Panc1 (cell line): ENCODE measurements at places on chromosomes 6 and 20. TPM values are rescaled to one million over a fixed set of nuclear protein-coding genes. Genes with fewer than 3 reads are reported as not detected.

The SIRPB2 gene
- total RNA-seq = not detected

The TMEM217 gene
- 4.0 TPM for total RNA-seq

The CLDN20 gene
- total RNA-seq = not detected

The ENPP5 gene
- total RNA-seq = not detected

The EPPIN gene
- not detected for total RNA-seq

DNA sequence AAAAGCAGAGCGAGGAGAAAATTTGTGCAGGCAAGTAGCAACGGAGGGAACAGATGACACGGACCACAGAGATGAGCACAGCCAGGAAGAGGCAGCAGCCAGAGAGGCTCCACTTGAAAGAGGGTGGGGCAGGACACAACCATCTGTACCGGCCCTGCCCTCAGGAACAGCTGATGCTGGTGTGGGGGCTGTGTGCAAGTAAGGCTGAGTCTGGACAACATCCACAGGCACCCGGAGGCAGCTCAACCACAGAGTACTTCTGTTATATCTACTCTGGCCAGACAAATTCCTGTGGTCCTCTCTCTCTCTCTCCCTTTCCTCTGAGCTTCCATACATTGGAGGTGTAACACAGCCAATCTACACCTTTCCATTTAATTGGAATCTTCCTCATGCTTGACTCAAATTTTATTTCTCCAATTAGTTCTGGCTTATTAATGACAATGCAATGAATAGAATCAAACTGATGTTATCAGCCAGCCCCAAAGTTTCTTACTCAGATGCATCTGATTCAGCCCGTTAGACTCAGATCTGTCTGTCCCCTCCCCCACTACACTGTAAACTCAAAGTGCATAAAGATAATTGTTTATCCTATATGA is 24.9 kb downstream of the KIF13A start:
- DNase-seq = no peak
- peaks cover 7% of the 10 kb centered on the region for H3K4me1 ChIP-seq
- H3K36me3 ChIP-seq = no peaks in the 10 kb centered on the region
- no peak overlapping the region for H3K27ac ChIP-seq
- H3K27me3 ChIP-seq = no peaks in the 10 kb centered on the region

DNA sequence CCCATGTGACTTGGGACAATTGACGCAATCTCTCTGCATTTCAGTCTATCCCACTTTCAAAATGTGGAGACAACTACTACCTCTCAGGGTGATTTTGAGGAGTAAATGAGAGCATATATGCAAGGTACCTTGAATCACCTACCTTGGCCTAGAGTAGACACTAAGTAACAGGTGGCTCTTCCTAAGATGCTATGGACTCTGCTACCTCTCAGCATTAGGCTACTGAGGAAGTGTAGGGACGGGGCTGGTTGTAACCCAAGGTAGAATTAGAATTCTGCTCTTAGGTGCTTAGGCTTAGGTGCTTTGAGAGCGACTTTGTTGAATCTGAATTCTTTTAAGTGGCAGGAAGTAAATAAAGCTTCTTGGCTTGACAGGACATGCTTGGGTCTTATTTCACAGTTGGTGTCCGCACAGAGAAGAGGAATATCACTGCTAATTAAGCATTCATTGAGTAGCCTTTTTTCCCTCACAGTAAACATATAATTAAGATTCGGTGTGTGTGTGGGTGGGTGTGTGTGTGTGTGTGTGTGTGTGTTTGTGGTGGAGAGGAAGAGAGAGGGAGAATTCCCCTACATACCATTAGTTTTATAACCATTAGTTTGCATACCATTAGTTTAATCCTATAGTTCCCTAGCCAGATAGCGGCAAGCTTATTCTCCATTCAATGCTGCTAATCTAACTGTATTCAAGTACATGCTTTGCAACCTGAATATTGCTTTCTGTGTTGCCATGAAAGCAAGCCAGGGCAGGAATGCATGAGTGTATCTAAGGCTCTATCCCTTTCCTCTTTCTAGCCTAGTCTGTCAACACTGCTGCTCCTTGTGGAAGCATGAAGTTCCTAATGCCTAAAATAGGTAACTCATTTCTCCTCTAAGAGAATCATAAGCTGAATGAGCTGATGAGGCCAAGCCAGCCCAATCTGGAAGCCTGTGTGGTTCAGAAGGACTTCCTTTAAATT is 112.5 kb downstream of the IPCEF1 start:
- no peaks in the 10 kb centered on the region for H3K4me1 ChIP-seq
- H3K27me3 ChIP-seq = no peaks in the 10 kb centered on the region
- H3K27ac ChIP-seq = no peak overlapping the region
- DNase-seq = no peak
- H3K4me3 ChIP-seq = no peak overlapping the region
- no peaks in the 10 kb centered on the region for H3K36me3 ChIP-seq

DNA sequence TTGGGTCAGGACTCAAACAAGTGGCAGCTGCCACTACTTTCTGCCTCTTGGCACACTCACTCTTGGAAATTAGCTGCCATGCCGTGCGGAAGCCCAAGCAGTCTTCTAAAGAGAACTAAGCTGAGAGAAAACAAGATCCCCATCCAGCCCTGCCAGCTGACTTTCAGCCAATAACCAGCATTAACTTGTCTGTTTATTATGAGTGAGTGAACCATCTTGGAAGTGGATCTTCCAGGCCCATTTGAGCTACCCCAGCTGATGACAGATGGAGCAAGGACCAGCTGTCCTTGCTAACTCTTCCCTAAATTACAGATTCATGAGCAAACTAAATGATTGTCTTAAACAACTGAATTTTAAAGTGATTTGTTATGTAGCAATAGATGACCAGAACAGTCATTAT is 73.9 kb upstream of the RBM24 start:
- no peak for DNase-seq
- H3K4me1 ChIP-seq = no peaks in the 10 kb centered on the region
- no peaks in the 10 kb centered on the region for H3K27me3 ChIP-seq
- no peak overlapping the region for H3K4me3 ChIP-seq

DNA sequence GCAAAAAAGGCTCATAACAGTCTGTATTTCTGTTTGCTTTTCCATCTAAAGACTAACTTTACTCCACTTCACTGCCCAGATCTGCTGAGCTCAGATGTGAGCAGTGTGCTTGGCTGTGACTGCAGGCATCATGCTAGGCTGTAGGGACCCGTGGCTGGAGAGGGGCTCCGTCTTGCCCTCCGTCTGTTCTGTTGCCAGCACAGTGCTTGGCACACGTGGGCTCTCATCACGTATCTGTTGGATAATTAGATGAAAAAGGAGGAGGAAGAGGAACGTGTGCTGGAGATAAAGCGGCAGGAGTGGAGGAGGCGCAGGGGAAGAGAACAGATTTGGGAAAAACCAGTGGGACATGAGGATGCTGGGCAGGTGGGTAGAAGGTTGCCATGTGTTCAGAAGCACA is 57.6 kb upstream of the IER3 start:
- H3K27me3 ChIP-seq = no peaks in the 10 kb centered on the region
- H3K4me1 ChIP-seq = peaks cover 2% of the 10 kb centered on the region; the same call in 1 of the 2 replicates
- peak overlapping the region; percentile 8; the same call in 1 of the 2 replicates for H3K27ac ChIP-seq

DNA sequence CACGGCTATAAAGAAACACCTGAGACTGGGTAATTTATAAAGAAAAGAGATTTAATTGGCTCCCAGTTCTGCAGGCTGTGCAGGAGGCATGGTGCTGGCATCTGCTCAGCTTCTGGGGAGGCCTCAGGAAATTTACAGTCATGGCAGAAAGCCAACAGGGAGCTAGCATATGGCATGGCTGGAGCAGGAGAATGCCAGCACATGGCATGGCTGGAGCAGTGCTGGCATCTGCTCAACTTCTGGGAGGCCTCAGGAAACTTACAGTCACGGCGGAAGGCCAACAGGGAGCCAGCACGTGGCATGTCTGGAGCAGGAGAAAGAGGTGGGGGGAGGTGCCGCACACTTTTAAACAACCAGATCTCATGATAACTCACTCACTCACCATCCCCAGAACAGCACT is 32.5 kb upstream of the DACT2 start:
- H3K4me1 ChIP-seq = no peaks in the 10 kb centered on the region
- H3K4me3 ChIP-seq = no peak overlapping the region
- no peak overlapping the region for H3K27ac ChIP-seq

DNA sequence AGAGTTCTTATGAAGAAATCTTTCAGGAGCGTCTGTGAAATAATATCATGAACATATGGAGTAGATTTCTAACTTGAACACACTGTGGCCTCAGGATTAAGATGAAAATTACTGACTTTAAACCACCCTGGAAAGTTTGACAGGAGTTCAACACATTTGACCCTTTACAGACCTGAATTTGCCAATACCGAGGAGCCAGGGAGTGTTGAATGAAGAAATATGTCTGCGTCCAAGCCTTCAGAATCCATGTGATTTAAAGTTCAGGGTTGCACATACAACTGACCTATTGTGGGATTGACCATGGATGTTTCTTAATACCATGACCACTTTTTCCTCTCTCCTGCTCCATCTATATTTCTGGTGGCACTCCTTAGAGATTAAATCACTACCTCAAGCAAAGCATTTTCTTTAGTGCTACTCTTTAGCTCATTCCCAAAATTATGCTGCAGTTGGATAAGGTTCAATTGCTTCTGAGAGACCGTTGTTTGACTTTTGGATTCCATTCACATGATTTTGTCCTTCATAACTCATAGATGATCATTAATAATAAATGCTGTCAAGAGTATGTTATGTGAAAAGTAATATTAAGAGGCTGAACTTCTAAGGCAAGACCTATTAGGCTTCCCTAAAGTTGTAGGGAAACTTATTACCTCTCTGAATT is 57.4 kb downstream of the PRL start:
- no peak overlapping the region for H3K4me3 ChIP-seq
- no peaks in the 10 kb centered on the region for H3K36me3 ChIP-seq

GRCh38 chr6:62976566-62976965 is 234.7 kb upstream of the FKBP1C start:
- H3K4me3 ChIP-seq = no peak overlapping the region
- H3K4me1 ChIP-seq = no peaks in the 10 kb centered on the region
- no peaks in the 10 kb centered on the region for H3K36me3 ChIP-seq

DNA sequence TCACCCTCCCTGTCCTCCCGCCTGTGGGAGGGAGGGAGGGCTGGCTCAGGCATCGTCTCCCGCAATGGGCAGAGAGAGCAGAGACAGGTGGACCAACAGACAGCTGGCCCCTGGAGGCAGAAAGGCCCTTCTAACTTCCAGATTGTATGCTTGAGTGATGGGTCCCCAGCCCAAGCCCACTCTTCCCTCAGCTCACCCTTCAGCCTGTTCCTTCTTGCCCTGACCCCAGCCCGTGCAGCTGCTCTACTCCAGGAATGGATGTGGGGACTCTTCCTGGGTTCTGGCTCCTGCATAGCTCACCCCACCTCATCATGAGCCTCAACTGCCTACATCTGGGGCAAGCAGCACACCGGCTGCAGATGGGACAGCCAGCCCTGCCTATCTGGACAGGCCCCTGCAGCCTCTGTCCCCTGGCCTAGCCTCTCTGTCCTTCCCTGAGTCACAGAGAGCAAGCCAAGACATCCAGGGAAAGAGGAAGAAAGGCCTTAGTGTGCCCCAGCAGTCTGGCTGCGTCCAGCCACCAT is 11.5 kb upstream of the SLC22A7 start:
- no peaks in the 10 kb centered on the region; the same call in 1 of the 2 replicates for H3K4me1 ChIP-seq
- no peaks in the 10 kb centered on the region; the same call in 1 of the 2 replicates for H3K27me3 ChIP-seq
- H3K27ac ChIP-seq = no peak overlapping the region
- no peak overlapping the region for H3K4me3 ChIP-seq
- no peaks in the 10 kb centered on the region for H3K36me3 ChIP-seq

GRCh38 chr6:138719011-138719635 is 54.4 kb upstream of the CCDC28A start:
- H3K36me3 ChIP-seq = no peaks in the 10 kb centered on the region
- 0 out of 2 replicates have a peak, but pooled peaks cover 3% of the 10 kb centered on the region for H3K4me1 ChIP-seq
- no peak for DNase-seq
- no peak overlapping the region for H3K4me3 ChIP-seq
- H3K27ac ChIP-seq = no peak overlapping the region

DNA sequence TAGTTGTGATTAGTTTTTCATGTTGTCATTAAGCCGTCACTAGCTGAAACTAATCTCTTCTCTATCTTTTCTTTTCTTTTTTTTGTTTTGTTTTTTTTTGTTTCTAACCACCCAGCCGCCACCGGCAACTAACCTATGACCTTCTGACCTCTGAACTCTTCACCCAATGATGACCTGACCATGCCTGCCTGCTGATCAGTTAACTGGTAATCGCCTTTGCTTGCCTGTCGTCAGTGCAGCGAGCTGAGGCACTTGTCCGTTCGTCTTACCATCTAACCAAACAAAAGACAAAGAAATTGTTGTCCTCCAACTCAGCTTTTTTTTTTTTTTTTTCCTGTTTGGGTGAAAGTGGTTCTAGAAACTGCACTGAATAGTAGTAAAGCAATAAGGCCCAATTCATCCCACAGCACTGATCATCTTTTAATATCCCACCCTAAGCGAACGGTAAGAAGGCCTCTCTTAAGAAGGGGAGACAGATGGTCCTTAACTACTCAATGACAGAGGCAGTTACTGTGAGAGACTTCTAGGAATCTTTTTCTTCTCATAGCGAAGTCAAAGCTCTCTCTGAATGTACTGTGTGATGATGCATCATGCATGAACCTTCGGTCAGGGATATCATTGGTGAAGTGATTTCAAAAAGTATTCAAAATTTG is 156.2 kb downstream of the QKI start:
- H3K27ac ChIP-seq = no peak overlapping the region
- no peak for DNase-seq
- peaks cover 2% of the 10 kb centered on the region; the same call in 1 of the 2 replicates for H3K4me1 ChIP-seq
- no peaks in the 10 kb centered on the region for H3K27me3 ChIP-seq

DNA sequence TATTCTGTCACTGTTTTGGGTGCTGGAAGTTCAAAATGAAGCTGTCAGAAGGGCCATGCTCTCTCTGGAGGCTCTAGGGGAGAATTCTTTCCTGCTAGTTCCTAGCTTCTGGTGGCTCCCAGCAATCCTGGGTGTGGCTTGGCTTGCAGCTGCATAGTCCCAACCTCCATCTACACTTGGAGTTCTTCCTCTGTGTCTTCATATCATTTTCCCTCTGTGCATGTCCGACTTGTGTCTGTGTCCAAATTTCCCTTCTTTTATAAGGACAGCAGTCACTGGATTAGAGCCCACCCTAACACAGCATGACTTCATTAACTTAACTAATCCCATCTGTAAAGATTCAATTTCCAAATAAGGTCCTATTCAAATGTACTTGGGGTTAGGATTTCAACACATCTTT is 23.3 kb upstream of the ENPP1 start:
- H3K4me1 ChIP-seq = no peaks in the 10 kb centered on the region
